ENCODE measurements at places on chromosomes 12 and 14. TPM values are rescaled to one million over a fixed set of nuclear protein-coding genes. Genes with fewer than 3 reads are reported as not detected.

- no peak for DNase-seq
Observed at GRCh38 chr14:21086908-21087293, 11.6 kb downstream of the ZNF219 start.

- DNase-seq, result no peak
Observed at GRCh38 chr12:80565271-80565670, 121.2 kb downstream of the PTPRQ start.

- DNase-seq, result no peak
Observed at GRCh38 chr12:104471336-104471735, 14.6 kb downstream of the CHST11 start.

Gene MON2
- total RNA-seq, result 46.7 TPM

GRCh38 chr12:90322006-90322405, 613.4 kb upstream of the ATP2B1 start:
- no peak for DNase-seq

Gene NR4A1
- total RNA-seq, result 18.0 TPM

Gene NTS
- total RNA-seq, result not detected

- no peak for DNase-seq
Observed at GRCh38 chr12:97229004-97229403, 233.6 kb upstream of the RMST start.

GRCh38 chr12:109085590-109085989, 7.7 kb downstream of the ALKBH2 start:
- no peak for DNase-seq

DNA sequence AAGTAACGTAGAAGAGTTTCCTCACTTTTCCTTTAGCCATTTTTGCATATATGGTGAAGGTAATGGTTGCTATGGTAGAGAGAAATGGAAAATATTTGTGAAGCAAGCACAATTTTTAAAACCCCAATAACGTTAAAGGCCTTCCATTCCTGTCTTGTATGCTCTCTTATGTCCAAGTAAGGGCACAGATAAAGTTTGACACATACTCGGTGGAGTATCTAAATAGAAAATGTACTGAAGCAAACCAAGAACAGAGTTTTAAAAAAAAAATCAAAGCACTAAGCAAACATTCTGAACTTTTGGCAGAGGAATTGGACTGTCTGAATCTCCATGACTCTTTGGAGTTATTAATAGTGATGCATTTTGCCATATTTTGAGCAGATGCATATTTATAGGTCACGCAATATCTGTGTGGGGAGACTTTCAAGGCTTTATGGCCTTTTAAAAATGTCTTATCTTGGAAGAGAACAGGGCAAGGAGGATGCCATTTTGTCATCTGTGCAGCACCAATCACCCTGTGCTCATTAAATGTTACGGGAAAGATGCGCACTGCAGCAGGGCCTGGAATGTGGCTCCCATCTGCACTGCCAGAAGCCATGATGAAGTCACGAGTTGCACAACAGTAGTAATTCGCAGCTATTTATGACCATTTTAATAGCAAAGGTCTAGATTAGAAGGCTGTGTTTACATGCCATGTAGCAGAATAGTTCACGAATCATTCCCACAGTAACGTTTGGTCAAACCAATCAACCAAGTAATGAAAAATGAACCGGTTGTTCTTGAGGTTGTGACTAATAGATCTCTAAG, 23.3 kb upstream of the AMIGO2 start:
- DNase-seq, result no peak

DNA sequence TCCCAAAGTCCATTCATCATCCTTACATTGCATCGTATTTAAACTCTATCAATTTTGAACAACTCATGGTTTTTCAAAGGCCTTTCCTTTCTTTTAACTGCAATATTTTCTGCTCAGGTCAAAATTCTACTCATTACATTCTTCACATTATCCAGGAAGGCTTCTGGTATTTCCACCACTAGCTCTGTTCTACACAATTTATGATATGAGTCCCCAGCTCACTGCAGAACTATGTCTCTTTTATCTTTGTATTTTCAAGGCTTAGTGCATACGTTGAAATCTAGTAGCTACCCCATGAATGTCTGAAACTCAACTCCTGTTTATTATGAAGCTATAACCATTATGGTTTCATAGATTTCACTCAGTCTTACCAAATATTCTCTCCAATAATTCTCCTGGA, 282.9 kb downstream of the DUSP6 start:
- no peak for DNase-seq

DNA sequence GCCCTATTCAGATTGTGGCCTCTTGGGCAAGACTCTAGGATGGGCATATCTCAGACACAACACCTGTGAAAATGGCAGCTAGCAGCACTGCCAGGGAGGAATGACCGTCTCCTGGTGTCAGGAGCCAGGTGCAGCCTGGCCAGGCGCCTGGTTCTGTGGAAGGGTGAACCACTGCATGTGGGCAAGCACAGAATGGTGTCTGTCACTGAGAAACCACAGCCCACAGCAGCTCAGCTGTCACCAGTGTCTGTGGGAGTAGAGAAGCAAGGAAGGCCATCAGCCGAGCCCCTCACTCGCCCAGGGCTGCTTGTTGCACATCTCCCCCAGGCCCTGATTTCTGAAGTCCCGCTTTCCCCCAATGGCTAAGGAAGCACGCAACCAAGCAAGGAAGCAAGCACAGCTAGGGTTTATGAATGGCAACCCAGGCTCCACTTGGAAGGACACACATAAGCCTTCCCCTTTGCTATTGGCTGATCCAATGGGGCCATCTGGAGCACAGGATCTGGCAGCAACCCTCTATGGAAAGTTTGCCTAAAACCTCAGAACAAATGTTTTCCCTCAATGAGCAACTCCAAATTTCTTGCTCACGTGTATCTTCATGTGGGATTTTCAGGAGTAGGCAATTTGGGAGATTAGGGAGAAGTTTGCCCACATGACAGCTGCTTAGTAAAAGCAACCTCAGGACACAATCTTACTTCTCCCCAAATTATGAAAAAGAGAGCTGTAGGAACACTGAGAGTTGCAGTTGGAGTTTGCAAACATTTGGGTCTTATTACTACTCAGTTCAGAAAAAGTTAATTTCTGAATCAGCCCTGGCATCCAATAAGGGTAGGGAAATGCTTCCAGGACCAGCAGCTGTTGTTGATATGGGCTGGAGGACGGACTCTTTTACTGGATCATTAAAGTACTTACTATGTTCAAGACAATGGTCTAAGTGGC, 44.7 kb downstream of the GPHB5 start:
- no peak for DNase-seq

DNA sequence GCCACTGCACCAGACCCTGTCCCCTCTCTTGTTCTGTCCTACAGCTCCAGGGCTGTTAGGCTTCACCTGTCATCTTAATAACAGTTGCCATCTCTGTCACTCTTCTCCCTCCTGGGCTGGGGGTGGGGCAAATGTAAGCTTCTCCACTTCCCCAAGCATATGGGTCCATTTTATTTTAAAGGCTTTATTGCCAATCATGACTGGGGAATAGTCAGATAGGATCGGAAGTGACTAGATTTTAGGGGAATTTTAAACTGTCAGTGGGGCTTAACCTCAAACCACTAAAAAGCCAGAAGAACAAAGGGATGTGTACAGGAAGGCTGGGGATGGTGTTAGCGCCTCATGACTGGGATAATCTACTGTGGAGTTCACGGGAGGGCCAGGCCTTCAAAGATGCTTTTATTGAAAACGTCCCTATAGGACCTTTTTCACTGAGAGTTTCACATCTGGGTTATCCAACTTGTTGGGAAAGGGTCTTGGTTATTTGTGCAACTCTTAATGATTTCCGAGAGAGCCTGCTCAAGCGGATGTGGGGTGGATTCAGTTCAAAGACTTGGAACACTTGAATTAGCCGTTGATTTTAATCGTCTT, 41.6 kb downstream of the CHST11 start:
- DNase-seq, result no peak

Gene NPAS3
- not detected for total RNA-seq

Gene NOS1
- total RNA-seq, result not detected

GRCh38 chr14:58662018-58662417, 24.3 kb downstream of the DACT1 start:
- DNase-seq, result no peak

Gene ABCD4
- 72.4 TPM for total RNA-seq

DNA sequence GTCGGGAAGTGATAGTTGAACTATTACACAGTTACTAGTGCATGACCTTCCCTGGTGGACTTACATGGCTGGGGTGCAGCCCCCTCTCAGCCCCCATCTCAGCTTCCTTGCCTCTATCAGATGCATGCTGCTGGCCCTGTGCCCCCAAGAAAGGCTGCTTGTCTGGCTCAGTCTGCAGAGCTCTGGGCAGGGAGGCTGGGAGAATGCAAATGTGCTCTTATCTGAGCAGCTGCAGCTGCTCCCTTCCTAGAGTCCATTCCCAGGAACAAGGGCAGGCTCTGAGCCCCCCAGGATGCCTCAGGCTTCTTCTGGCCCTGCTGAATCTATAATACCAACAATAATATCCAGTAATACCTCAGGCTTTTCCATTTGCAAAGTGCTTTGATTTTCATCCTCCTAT, 218.1 kb upstream of the SRRM4 start:
- DNase-seq, result no peak

DNA sequence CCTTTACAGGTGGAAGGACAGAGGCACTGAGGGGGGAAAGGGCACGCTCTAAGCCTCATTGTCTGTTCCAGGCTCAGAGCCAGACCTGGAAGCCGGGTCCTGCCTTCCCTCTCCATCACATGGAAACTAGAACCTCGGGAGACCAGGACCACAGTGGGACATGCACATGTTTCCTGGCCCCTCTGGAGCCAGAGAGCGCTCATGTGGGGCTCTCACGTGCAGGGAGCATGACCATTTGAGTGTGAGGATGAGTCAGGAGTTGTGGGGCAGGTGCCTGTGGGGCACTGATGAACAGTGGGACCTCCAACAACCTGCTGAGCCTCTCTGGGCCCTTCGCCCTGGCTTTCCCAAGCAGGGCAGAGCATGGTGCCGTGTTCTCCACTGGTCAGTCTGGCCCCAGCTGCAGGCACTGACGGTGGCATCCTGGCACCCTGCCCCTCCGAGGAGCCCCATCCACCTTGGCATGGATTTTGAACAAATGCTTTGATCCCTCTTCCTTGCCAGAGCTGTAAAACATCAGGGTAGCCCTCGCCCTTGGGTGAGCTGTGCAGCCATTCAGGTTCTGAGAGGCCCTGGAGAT, 100.2 kb downstream of the RIN3 start:
- no peak for DNase-seq

Gene TPH2
- total RNA-seq, result 0.38 TPM

Gene NKX2-8
- 1.5 TPM for total RNA-seq

Gene SYT1
- 2.1 TPM for total RNA-seq

DNA sequence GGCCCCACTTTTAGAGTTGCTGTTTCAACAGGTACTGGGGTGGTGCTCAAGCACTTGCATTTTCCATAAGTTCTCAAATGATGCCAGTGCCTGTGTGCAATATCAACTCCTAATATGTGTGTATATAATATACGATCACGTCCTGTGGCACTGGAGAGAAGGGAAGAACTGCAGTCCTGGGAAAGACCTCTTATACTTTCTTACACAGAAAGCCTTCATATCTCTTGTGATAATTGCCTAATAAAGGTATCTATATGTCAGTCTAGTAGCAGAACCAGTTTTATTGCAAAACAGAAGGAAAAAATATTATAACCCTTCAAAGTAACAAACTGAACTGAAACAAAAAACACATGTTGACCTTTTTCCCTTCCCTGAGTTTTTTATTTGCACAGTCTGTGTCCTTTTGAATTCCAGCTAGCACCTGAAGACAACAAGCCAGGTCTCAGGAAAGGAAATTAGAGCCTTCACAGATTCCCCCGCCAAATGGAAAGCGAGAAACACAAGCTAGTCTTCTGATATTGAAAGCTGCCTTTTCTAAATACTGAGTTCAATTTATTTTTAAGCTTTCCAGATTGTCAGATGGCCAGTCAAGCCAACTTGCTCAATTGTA, 44.4 kb downstream of the IGF1 start:
- no peak for DNase-seq

- no peak for DNase-seq
Observed at GRCh38 chr12:6632026-6632983, 3.5 kb downstream of the LPAR5 start.

GRCh38 chr14:52110441-52111086, 41.7 kb upstream of the NID2 start:
- no peak for DNase-seq

DNA sequence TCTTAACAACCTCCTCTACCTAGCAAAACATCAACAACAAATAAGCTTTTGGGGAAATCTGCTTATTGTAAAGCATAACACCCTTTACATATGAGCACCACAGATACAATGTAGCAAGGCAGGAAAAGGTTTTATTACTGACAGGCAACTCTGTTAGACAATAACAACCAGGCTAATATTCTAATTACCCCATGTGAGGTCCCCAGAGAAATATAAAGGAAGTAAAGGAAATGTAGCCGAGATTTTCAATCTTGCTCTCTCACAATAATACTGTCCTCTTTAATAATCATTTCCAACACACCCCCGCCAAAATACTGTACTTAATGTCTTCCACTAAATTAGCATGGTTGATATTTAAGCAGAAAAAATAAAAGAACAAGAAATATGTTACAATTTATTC, 14.0 kb upstream of the INSM2 start:
- DNase-seq, result no peak

- DNase-seq, result no peak
Observed at GRCh38 chr12:111823891-111824290, 18.1 kb upstream of the MAPKAPK5 start.

DNA sequence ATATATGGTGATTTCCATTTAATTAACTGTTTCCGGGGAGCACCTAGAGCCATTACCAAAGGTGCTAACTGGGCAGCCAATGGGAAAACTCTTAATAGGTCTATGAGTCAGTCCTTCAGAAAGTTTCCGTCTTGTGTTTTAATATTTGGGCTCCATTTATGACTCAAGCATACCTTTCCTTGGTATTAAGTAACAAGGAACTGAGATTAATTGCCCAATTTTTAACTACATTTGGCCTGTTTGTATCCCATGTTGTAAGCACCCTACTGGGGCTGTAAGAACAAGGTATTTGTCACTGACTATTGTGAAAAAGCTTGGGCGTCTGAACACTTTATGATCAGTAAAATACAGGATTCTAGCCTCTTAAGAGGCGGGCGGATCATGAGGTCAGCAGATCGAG, 62.8 kb upstream of the FOXN3 start:
- no peak for DNase-seq

Gene ABHD12B
- total RNA-seq, result not detected

Gene MGAT4C
- total RNA-seq, result not detected

Gene KRT71
- not detected for total RNA-seq

DNA sequence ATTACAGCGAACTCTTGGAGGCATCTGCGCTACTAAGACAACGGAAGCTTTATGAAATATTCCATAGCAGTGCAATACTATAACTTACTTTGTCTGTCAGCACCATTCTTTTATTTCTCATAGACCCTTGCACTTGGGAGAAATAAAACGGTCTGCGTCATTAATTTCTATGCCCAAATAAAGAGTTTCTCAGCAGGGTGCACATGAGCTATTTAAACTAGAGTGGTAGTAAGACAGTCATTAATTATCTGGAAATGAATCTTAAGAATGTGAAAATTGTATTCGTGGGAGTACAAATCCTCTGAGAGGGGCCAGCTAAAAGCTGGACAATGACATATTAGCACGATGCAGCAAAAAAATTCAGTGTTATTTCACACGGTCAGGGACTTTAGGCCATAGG, 903.4 kb upstream of the FOXG1 start:
- DNase-seq, result no peak

- peak; percentile 87 for DNase-seq
Observed at GRCh38 chr14:23306412-23307145, at the start of gene BCL2L2. BCL2L2 (plus strand) TSS chr14:23306833; CDS start chr14:23307768, 935 bp downstream.

All from Calu3 (cell line).